ENCODE measurements at places on chromosomes 3 and 15.

GRCh38 chr15:51629612-51630011 is 7.0 kb upstream of the DMXL2 start:
- no peak for DNase-seq

DNA sequence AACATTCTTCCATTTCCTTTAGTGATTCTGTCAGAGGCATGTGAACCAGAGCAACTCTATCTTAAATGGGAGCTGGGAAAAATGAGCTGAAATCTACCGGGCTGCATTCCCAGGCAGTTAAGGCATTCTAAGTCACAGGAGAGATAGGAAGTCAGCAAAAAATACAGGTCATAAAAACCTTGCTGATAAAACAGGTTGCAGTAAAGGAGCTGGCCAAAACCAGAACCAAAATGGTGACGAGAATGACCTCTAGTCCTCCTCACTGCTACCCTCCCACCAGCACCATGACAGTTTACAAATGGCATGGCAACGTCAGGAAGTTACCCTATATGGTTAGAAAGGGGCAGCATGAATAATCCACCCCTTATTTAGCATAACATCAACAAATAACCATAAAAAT is 66.4 kb downstream of the B3GALNT1 start:
- DNase-seq, result peak; percentile 30

- DNase-seq, result no peak
Observed at GRCh38 chr3:129793319-129793718, 100.2 kb downstream of the TMCC1 start.

DNA sequence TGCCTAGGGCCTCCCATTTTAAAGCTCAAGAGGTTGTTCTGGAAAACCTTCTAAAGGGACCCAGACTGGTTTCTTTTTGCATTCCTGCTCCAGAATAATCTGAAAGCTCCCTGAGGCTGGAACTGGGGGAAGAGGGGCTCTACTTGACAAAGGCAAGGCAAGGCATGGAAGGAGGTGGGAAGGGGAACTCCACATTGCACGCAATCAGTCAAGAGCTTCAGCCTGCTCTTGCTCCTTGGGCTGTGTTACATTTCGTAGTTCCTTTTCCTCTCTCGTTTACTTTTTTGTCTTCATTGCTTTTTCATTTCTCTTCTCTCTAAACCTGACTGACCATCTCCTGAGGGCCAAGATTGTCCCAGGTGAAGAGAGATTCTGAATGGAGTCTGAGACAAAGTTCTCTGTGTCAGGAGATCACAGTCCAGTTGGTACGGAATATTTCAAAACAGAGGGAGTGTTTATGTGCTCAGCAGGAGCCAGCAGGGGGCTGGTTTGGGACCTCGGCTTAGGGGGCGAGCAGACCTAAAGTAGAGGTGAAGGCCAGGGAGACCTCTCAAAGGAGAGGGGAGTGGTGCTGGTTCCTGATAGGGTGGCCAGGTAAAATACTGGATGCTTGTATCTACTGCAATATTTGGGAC is 6.0 kb upstream of the KCTD6 start:
- DNase-seq, result no peak

GRCh38 chr3:150454085-150454484 is 46.0 kb downstream of the TSC22D2 start:
- no peak for DNase-seq

GRCh38 chr15:81945014-81945615 is 100.7 kb downstream of the MEX3B start:
- no peak for DNase-seq

DNA sequence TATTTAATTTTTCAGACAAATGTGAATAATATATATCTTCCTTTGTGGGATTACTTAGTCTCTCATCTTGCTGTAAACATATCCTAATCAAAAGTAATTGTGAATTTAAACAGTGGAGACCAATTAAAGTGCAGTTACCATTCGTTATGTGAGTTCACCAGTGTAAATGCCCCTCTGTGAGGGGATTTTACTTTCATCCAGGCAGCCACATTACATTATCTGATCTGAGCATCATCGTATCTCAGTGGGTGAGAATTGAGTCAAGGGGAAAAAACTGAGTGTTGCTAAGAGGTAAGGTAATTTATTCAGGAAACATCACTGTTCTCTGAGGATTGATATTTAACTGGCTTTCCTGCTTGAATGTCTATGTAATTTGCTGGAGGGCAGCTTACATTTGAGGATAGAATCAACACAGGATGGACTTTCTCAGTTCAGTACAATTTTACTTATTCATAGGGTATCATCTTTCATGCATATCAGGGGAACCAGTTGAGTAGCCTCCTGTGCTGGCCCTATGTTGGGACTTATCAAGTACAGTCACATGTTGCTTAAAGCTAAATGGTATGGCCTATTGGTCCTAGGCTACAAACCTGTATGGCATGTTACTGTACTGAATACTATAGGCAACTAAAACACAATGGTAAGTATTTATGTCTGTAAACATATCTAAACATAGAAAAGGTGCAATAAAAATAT is 219.7 kb downstream of the CD47 start:
- DNase-seq, result no peak

All from fibroblast of skin of abdomen (primary cell).